ENCODE measurements at places on chromosomes 1 and 21. TPM values are rescaled to one million over a fixed set of nuclear protein-coding genes. Genes with fewer than 3 reads are reported as not detected.

TSSK3 gene
- not detected for polyA plus RNA-seq

DCDC2B gene
- 1.3 TPM for polyA plus RNA-seq

BRINP3 gene
- 0.10 TPM for polyA plus RNA-seq

VPS45 gene
- polyA plus RNA-seq = 49.9 TPM

ATP6V1G3 gene
- polyA plus RNA-seq = not detected

CD34 gene
- 158 TPM for polyA plus RNA-seq

COL9A2 gene
- 5.3 TPM for polyA plus RNA-seq

TLR5 gene
- polyA plus RNA-seq = 7.0 TPM

DNA sequence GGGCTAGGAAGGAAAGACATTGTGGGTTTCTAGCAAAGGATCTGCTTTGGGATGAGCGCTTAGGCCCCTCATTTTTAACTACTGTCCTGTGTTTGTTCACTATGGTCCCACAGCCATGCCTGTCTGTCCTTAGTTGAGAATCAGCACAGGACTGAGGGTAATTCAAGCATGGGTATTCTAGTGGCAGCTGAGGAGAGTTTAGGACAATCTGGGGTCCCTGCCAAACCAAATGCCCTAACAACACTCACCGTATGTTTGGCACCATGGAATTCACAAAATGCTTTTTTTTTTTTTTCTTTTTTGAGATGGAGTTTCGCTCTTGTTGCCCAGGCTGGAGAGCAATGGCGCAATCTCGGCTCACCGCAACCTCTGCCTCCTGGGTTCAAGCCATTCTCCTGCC is 10.4 kb downstream of the ARHGEF11 start:
- no peak for DNase-seq

DNA sequence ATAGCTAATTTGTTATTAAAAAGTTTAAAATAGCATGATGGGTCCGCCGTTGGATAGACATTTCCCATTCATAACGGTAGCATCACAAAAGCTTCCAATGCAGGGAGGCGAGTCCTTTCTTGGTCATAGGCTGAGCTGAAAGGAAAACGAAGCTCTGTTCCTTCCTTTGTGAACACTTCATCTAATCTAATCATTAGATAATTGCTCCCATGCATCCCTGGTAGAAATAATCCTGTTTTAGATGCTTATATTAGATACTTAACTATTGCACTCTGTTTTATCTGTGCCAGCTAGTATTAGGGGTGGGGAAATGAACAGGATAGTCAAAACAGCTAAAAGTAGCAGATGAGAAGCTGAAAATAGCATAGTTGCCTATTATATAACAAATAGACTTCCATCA is 215.0 kb downstream of the SLC35F3 start:
- no peak for DNase-seq

DNA sequence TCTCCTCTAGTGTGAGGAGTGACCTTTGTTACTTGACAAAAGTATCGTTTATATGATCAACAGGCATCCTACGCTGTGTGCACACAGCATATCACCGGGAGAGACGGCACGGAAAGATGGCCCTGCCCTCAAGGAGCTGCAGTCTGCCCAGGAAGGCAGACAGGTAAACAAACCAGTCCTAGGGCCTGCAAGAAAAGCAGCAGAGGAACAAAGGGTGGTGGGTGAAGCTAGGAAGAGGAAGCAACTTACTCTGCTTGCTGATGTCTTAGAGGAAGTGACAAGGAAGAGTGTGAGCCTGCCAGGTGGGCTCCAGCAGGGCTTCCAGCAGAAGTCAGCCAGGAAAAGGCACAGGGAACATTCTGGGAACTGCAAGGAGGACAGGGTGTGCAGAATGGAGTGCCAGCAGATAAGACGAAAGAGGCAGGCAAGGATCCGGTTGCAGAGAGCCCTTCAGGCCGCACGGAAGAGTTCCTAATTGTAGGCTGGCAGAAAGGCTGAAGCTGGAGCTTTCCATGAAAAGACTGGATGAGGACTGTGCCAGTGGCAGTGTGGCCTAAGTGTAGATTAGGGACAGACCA is 106.7 kb downstream of the SLC45A1 start:
- no peak for DNase-seq

DNA sequence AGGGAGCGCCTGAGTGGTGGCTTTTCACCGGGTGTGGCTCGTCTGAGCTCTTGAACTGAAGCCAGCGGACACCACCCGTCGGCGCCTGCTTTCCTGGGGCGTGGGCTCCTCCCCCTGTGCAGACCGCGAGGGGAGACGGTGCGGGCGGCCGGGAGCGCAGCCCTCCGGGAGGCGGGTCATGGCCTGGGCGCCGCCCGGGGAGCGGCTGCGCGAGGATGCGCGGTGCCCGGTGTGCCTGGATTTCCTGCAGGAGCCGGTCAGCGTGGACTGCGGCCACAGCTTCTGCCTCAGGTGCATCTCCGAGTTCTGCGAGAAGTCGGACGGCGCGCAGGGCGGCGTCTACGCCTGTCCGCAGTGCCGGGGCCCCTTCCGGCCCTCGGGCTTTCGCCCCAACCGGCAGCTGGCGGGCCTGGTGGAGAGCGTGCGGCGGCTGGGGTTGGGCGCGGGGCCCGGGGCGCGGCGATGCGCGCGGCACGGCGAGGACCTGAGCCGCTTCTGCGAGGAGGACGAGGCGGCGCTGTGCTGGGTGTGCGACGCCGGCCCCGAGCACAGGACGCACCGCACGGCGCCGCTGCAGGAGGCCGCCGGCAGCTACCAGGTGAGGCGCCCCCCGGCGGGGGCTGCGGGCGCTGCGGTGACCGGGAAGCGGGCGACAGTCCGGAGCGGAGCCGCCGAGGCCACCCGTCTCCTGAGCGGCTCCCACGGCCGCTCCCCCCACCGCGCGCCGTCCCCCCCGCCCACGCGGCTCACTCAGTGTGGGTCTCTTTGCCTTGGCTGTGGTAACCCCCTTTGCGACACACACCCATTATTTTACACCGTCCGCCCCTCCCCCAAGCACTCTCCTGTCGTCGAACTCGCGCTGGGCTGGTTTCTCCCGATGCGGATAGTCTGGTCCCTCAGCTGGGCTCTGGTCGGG is at the start of gene TRIM58:
Gene TRIM58 (plus strand): TSS at position 119 of the 916 bp plus-strand sequence. CDS start 60 bp downstream, at position 179.
- no peak for DNase-seq

DNA sequence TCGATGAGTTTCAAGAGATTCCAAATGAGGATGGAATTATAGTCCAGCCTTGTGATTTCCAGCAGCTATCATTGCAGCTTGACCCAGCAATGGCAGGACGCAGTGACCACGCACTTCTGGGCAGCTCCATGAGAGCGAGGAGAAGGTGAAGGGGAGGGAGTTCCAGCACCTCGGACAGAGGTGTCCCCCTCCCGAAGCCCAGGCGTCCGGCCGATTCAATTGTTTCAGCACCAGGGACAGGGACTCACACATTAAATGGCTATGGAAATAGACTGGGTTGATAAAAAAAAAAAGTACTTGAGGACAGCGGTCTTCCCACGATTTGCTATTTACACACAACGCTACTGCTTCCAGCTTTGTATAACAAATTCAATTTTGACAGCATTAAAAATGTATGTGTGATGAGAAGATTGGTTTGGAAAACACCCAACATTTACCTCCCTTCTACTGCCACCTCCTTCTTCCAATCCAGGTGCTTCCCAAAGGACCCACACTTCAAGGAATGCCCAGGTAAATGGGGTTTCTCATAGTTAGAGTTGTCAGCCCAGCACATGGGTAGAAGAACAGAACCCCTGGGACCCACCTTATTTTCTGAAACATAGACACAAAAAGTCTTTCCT is 71.8 kb downstream of the DISP3 start:
- peak; percentile 89 for DNase-seq

DNA sequence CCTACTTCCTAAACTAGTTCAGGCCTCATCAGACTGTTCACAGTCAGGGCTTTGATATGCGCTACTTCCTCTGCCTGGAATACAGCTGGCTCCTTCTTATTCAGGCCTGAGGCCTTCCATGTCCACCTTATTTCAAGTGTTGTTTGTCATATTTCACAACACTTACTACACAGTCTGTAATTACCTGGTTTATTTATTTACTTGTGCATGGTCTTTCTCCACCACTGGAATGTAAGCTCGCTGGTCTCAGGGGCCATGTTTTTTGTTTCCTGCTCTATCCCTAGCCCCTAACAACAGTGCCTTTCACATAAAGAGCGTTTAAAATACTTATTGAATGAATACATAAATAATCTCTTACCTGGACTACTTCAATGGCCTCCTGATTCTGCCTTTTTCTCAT is 4.6 kb upstream of the SRSF4 start:
- DNase-seq = no peak

DNA sequence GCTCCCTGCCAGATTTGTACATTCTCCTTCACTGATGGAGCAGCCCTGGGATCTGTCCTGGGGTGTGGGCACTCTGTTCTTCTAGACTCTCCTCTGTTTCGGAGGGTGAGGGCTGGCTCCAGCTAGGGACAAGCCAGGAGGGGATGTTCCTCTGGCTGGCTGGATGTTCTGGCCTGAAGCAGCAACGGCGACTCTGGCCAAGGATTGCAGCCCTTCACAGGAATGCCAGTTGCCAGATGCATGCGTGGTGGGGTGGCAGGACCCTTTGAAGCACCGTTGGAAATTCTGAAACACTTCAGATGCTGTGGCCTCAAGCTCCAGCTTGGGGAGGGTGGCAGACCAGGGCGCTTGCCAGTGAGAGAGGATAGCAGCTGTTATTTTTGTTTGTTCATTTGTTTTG is 210.9 kb downstream of the TRABD2B start:
- no peak for DNase-seq

GRCh38 chr1:192565946-192566345 is 9.6 kb upstream of the RGS1 start:
- no peak for DNase-seq

- no peak for DNase-seq
These were observed 88.9 kb upstream of the TNFSF4 start for GRCh38 chr1:173295995-173296394.

- DNase-seq = no peak
These were observed 147.1 kb downstream of the SLC45A1 start for GRCh38 chr1:8465013-8465412.

DNA sequence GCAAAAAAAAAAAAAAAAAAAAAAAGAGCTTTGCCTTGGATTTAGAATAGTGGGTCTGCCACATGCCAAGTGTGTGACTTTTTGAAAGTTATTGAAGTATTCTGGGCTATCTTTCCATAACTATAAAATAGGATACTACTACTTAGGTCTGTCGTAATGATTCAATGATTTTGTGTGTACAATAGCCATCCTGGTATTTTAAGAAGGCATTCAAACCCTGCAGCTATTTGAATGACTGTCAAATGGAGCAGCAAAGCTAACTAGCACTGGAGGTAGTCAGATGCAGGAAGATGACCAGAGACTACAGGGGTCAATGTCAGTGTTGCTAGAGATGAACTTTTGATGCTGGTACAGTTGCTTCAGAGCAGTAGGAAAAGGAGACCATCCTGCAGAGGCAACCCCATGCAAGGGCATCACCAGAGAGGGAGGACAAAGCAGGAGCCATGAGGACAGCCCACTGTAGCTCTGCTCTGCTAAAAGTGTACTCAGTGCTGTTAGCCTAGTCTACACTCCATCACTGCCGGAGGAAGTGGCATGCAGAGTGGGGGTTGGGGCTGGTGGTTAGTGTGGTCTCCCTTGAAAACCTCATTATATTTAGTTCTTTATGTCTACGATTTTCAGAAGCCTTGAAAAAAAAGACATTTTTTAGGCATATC is 29.0 kb downstream of the DUSP10 start:
- no peak for DNase-seq

Measured in muscle of arm (tissue), 14 donors.